ENCODE measurements at places on chromosomes 16 and 17.

- DNase-seq, result peak; percentile 63
Measured at GRCh38 chr17:17303010-17303846, at the start of gene NT5M. Gene NT5M, plus strand, starts transcription at chr17:17303373. Its CDS starts 178 bp downstream, at chr17:17303551.

DNA sequence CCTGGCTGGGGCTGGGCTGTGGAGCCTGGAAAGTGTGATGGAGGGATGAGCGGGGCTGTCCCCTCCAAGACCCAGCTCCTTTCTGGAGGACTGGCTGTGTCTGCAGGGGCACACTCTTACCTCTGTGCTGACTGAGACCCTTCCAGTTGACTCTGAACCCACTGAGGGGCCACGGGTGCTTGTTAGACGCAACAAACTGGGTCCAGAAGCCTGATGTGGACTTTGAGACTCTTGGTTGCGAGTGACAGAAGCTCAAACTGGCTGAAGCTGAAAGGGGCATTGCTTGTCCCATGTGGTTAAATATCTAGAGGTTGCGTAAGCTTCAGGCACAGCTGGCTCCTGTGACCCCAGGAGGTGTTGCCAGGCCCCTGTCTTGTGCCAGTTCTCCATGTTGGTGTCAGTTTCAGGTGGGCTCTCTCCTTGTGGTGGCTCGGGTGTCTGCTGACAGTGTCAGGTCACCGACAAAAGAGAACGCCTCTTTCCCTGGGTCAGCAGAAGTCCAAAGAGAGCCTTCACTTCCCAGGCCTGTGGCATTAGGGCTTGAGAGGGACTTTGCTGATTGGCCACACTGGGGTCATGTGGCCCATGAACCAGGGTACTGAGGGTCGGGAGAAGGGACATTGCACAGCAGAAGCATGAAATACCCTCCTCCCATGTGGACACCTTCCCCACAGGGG is 16.7 kb downstream of the ADCY7 start:
- DNase-seq, result no peak

DNA sequence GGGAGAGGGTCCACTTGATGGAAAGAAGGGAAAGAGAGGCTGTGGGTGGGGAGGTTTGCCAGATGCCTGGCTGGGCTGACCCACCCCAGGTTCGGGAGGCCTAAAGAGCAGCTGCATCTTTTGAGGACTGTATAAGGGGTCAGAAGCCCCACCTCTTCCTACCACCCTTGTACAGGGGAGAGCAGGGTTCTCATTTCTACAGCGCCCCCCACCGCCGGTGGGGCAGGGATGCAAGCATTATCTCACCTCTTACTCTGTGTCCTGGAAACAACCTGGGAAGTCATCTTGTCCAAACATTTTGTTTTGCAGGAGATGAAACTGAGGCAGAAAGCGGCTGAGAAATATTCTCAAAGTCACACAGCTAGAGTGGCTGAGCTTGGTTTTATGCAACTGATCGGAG is 22.5 kb upstream of the CCDC182 start:
- no peak for DNase-seq

DNA sequence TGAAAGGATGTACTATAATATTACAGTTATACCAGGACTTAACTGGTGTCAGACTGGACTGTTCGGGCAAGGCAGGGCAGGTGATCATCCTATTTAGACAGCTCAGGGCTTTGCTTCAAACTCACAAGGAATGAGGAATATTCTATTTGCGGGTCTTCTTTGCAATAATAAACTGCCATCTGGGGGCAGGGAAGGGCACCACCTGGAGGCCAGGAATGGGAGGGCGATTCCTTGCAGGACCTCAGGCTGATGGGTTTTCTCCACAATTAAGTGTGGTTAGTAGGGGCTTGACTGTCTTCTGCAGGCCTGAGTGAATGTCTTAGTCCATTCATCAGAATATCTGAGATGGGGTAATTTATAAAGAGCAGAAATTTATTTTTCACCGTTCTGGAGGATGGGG is 424.1 kb downstream of the CA10 start:
- DNase-seq, result peak; percentile 1

DNA sequence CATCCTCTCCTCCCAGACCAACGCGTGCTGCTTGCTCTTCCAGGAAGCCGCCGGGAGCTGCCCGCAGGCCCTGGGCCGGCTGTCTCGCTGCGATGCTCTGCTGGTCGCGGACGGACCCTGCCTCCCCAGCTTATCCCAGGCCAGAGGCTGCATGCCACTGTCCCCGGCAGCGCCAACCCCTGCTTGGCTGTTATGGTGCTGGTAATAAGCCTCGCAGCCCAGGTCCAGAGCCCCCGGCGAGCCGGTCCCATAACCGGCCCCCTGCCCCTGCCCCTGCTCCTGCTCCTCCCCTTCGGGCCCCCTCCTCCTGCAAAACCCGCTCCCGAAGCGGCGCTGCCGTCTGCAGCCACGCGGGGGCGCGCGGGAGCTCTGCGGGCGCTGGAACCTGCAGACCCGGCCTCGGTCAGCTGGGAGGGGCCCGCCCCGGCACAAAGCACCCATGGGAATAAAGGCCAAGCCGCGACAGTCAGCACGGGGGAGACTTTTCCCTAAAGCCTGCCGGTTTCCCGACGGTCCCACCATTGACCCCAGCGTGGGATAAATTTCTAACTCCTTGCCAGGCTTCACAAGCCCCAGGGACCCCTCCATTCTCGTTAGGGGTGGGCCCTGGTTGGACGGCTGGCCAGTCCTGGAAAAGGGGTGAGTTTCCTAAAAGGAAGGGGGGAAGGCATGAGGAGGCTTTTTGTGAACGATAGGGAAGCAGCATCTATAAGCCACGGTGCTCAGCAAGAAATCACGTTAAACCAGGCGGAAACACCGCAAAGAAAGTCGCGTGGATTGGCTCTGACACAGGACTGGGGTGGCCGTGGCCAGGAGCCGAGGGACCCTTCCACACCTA is 11.2 kb downstream of the ENPP7 start:
- peak; percentile 73 for DNase-seq

DNA sequence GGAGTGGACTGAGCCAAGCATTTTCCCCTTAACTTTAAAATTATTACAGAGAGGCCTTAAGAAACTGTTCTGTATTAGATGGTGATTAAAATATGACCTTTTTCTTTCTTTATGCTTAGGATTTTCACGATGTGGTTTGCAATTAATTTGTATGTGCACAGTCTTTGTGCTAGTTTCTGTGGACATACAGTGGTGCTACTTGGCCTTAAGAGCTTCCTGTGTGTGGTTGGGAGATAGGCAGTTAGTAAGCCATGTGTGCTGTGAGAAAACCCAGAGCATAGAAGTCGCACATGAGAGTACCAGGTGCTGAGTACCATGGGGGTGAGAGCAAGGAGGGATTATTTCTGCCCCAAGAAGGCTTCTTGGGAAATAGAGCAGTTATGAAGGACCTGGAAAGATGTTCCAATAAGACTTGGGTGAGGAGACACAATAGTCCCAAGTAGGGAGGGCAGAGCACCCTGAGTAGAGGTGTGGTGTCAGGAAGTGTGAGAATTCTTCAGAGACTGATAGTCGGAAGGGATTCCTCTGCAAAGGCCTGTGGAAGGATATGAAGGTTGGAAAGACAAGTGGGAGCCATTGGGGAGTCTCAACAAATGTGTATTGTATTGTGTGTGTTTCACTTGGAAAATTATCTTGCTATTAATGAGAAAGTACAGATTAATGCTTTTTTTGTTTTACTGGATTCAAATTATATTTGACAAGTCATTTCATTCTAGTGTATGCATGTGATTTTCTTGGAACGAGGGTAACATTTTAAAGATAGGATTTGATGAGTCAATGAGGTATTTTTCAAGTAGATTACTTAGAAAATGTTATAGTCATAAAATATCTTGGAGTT is 239.9 kb downstream of the PRKCA start:
- peak; percentile 8 for DNase-seq

GRCh38 chr17:51764387-51764971 is 394.0 kb downstream of the CA10 start:
- DNase-seq, result peak; percentile 13

GRCh38 chr16:51538707-51539498 is 387.8 kb upstream of the SALL1 start:
- no peak for DNase-seq

- no peak for DNase-seq
Measured at GRCh38 chr16:24345704-24346103, 89.6 kb downstream of the CACNG3 start.

DNA sequence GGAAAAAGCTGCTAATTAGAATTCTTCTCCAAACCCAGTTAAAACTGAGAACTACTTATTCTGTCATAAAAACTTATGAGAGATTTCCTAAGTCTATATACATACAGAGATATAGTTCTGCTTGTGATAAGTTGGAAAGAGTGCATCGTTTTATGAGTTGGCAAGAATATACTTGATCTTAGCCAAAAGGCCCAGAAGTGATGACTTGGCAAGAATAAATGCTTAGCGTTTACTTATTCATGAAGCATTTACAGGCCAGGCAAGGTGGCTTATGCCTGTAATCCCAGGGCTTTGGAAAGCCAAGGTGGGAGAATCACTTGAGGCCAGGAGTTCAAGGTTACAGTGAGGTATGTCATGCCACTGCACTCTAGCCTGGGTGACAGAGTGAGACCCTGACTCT is 81.7 kb downstream of the CYB561 start:
- DNase-seq, result no peak

DNA sequence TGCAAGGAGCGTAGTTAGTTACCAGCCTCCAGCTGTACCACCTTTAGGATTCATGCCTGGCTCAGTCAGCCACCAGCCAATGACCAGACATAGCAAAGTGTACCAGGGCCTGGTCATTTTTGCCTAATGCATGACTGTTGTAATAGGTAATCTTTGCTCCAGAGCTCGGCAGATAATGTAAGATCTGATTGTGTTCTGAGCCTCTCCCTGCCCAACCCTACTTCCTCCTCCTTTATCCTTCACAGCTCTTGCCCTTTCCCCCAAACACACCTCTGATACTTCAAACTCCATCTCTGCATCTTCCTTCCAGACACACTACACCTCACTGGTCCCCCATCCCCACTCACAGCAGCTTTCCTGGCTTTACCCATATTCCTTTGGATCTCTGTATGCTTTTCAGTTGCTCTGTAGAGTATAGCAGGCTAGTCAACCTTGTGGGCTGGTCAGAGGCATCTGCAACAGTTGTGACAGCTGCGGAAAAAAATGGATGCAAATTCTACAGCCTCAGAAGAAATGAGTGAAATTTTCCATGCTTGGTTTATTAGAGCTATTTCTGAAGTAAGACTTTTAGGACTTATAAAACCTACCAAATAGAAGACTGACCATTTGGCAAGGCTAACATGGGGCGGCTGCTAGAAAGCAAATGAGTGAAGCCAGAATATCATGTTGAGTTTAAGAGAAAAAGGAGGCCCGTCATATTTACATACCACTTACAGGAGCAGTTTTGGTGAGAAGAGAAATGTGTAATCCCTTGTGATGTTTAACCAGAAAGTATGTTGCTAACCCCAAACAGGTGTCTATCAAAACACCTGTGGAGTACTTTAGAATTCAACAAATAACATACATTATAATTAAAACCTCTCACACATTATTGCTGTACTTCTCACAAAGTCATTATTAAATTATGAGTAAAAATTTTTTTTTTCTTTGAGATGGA is 19.9 kb upstream of the C16orf87 start:
- no peak for DNase-seq

DNA sequence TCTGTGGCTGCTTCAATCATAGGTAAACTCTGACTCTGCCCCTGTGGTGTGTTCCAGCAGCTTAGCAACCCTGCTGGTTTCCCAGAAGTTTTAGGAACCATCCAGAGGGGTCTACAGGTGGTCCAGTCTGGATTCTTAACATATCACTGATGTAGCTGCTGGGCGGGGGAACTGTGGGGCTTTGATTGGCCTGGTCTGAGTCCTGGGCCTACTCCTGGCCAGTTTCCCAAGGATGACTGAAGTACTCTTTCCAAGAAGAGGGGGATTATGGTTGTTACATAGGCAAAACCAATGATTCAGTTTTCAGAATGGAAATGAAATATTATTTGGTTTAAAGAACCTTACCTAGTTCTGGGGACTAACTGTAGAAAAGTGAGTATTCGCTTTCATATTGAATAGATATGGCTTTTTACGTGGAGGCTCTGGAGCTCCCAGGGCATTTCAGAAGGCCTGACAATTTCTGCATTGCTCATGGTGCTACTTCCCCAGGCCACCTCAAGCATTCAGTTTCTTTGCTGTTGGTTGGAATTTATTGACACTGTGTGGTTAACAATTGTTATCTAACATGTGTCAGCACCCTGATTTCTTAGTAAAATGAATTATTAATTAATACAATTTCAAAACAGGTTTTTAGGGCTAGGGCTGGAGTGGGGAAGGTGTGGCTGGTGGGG is 38.4 kb downstream of the EPN2 start:
- DNase-seq, result no peak

DNA sequence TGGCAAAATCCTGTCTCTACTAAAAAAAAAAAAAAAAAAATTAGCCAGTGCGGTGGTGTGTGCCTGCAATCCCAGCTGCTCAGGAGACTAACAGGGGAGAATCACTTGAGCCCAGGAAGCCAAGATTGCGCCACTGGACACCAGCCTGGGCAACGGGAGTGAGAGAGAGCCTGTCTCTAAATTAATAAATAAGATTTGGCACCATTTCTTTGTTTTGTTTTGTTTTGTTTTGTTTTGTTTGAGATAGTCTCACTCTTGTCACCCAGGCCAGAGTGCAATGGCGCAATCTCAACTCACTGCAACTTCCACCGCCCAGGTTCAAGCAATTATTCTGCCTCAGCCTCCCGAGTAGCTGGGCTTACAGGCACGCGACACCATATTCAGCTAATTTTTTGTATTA is 9.4 kb upstream of the GAST start:
- DNase-seq, result no peak

All from CD4-positive, alpha-beta T cell treated with Interleukin-4 for 1 hour (primary cell).